ENCODE measurements at places on chromosomes 2 and 18.

GRCh38 chr2:145303536-145303935, 783.6 kb upstream of the ZEB2 start:
- no peak for DNase-seq

DNA sequence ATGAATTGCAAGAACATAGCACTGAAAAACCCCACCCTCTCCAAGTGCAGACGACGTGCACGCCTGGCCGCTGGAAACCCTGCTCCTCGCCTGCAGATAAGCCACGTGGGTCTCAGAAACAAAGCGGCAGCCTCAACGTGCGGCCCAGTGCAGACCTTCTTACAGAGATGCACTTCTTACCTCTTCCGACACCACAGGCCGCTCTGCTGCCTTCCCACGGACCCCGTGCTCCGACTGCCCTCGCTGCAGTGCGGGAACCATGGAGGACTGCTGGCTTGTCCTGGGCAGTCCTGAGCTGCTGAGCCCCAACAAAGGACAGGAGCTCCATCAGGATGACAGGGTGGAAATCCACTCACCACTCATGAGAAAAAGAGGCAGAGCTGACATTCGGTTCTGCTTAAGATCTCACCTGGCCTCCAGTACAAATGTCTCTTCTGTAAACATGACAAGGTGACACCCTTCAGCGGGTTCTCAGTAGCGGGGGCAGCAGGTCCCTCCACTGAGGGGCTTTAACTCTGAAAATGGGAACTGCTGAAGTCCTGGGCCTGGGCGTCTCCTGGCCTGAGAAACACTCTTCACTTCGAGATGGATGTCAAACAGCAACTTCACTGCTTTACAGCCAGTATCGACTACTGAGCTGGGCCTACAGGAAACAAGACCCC, 6.2 kb downstream of the COPS9 start:
- DNase-seq, result no peak

- DNase-seq, result no peak
Observed at GRCh38 chr2:16739778-16740581, 74.3 kb upstream of the CYRIA start.

DNA sequence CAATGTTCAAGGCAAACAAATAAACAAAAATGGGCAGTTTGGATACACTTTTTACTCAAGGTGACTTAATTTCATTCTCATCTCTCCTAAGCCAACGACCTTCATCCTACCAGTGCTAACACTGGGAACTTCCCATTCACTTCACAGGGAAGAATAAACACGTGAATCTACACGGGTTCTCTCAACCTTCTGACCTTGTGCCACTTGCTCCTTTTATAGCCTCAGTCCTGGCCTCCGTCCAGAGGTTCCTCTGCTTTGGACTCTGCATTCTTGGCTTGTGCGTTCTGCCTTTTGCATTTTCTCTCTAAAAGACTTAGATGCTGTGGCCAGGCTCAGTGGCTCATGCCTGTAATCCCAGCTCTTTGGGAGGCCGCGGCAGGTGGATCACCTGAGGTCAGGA, 13.8 kb downstream of the ZNF2 start:
- DNase-seq, result no peak

DNA sequence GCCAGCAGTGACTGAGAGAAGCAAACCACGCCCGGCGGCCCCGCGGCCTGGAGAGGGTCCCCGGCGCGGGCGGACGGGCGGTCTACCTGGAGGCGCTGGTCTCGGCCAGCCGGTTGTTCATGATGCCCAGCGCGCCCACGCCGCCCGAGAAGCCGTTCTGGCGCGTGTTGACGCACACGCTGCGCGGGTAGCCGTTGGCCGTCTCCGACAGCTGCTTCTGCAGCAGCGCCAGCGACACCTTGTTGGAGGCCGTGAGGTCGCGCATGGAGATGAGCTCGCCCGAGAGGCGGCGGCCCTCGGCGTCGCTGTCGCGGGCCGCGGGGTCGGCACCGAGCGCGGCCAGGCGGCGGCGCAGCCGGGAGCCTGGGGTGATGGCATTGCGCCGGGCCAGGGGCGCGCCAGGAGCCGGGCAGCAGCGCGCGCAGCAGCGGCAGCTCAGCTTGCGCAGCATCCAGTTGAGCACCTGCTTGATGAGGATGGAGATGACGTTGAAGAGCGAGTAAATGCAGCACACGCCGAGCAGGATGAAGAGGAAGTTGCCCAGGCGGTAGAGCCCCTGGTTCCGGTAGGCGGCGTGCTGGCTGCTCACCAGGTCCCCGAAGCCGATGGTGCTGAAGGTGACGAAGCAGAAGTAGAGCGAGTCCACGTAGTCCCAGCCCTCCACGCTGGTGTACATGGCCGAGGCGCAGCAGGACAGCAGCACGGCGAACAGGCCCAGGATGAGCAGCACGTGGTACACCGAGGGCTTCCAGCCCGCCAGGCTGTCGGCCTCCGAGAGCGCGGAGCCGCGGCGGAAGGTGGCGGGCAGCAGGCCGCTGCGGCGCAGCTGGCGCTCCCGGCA, 118.1 kb downstream of the MSH2 start:
- no peak for DNase-seq

DNA sequence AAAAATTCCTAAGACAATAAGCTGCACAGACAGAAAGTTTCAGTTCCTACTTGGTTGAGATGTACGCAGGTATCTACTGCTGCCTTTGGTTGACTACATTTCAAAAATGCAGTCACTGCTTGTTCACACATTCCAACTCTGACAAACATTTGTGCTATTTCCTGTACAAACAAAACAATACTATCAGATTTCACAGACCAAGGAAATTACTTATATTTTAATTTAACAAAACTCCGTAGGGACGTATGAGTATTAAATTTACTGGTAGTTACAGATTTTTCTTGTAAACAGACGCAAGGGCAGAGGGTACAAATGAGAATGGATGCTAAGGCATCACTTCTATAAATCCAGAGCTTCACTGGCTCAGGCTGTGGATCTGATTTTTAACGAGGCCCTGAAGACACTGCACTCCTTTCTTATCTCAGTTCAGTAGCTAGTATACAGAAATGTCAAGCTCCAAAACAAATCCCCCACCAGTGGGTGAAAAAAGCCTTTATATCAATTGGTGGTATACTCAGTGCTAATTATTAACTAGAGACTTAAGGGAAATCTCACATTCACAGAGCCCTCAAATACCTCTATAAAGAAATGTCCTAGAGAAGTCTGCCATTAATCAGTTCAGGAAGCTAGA, 31.7 kb upstream of the TTC32 start:
- DNase-seq, result no peak
